Testis (tissue), 5 donors: ENCODE measurements at places on chromosomes 3 and 15. TPM values are rescaled to one million over a fixed set of nuclear protein-coding genes. Genes with fewer than 3 reads are reported as not detected.

Gene SLC12A1
- total RNA-seq, result 0.55 TPM

Gene CHRM5
- 0.81 TPM for total RNA-seq

Gene CHDH
- total RNA-seq, result 41.4 TPM

GRCh38 chr3:162525066-162525742 is 1028.6 kb downstream of the OTOL1 start:
- no peak for DNase-seq
- no peaks in the 10 kb centered on the region for H3K4me1 ChIP-seq
- no peak overlapping the region for H3K4me3 ChIP-seq
- H3K27ac ChIP-seq, result no peak overlapping the region

GRCh38 chr3:141646760-141647561 is 91.1 kb upstream of the RNF7 start:
- peak; percentile 80 for DNase-seq
- no peak overlapping the region for H3K27ac ChIP-seq
- H3K4me3 ChIP-seq, result no peak overlapping the region
- no peaks in the 10 kb centered on the region for H3K36me3 ChIP-seq

- H3K36me3 ChIP-seq, result no peaks in the 10 kb centered on the region
- H3K4me1 ChIP-seq, result no peaks in the 10 kb centered on the region
- H3K27ac ChIP-seq, result no peak overlapping the region
- DNase-seq, result no peak
- no peak overlapping the region for H3K4me3 ChIP-seq
- H3K27me3 ChIP-seq, result no peaks in the 10 kb centered on the region
Measured at GRCh38 chr3:66520724-66521123, 19.9 kb upstream of the LRIG1 start.
